ENCODE measurements at places on chromosomes 12 and 14. TPM values are rescaled to one million over a fixed set of nuclear protein-coding genes. Genes with fewer than 3 reads are reported as not detected.

DNA sequence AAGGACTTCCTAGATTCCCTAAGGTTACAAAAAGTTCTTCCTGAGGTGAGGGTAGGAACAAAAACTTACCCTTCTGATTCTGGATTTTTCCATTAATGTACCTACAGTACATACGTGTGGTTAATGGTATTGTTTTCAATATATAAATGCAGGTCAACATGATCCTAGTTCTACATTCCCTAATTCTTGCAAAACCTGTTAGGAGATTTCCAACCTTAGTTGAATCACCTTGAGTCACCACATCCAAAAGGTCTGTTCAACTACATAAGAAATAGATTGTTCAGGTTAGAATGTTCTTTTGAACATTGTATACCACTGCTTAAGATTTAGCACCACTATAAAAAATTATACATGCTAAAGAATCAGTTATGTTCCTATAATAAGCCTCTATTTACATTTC, 118.9 kb downstream of the GARIN6 start:
- DNase-seq = no peak

- DNase-seq = peak; percentile 74
These were observed 2.1 kb downstream of the LUM start for GRCh38 chr12:91109148-91109564.

- DNase-seq = no peak
These were observed 6.2 kb downstream of the ANKRD13A start for GRCh38 chr12:110005319-110005973.

Gene KRT75
- not detected for polyA plus RNA-seq

Gene SAMD15
- 0.51 TPM for polyA plus RNA-seq

Gene VRTN
- polyA plus RNA-seq = 0.02 TPM

Gene P2RX7
- polyA plus RNA-seq = 1.3 TPM

Measured in endothelial cell of umbilical vein (primary cell).